ENCODE measurements at places on chromosomes 1 and 21.

- no peak for DNase-seq
Observed at GRCh38 chr1:63858153-63858552, 84.3 kb downstream of the ROR1 start.

DNA sequence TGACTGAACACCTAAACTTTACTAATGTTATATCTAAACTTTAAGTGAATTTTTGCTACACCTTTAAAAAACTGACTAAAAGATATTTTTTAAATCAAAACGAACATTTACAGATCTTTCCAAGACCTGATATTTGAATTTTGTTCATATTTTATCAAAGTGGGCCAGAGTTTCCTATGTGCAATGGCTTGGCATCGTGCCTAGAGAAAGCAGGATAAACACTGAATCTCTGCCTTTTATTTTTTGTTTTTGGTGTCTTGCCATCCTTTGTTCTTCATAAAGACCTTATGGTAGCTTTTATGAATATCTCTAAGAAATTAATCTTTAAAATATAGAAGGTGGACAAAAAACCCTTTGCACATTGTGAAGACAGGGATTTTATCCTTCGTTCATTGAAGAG lies 25.8 kb upstream of the VPS26C start:
- DNase-seq = no peak

DNA sequence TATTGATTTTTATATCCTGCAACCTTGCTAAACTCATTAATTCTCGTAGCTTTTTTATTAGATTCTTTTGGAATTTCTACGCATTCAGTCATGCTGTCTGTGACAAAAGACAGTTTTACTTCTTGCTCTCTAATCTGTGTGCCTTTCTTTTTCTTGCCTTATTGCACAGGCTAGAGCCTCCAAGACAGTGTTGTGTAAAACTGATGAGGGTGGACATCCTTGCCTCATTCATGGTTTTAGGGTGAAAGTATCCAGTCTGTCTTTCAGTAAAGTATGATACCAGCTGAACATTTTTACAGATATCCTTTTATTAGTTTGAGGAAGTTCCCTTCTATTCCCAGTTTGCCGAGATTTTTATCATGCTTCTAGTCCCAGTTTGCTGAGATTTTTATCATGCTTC lies 133.8 kb downstream of the HS2ST1 start:
- DNase-seq = no peak

DNA sequence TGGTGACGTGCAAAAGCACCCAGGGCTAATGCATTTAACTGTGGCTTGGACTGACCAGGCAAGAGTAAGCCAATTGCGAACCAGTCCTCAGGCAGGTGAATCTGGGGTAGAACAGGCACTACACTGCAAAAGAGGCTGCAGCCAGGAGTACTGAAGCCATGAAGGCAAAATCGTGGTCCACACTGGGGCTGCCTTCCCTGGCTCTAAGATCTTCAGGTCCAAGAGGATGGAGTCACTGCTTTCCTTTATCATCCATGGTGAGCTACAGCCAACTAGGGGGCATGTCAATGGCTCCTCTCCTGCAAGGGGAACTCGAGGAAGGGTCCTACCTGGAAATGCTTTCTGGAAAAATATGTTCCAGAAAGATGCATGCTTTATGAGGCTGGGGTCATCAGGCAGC lies 100.6 kb upstream of the AJAP1 start:
- no peak for DNase-seq

- DNase-seq = no peak
Observed at GRCh38 chr1:181640956-181641355, 157.6 kb downstream of the CACNA1E start.

- no peak for DNase-seq
Observed at GRCh38 chr1:21893046-21893805, 43.9 kb downstream of the HSPG2 start.

DNA sequence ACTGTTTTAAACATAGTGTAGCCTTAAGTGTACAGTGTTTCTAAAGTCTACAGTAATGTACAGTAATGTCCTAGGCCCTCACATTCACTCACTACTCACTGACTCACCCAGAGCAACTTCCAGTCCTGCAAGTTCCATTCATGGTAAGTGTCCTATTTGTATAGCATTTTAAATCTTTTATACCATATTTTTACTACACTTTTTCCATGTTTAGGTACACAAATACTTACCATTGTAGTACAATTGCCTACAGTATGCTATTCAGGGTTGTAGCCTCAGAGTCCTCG lies 3.6 kb upstream of the S100A10 start:
- no peak for DNase-seq

GRCh38 chr1:28104866-28105467 lies 16.6 kb upstream of the EYA3 start:
- no peak for DNase-seq

DNA sequence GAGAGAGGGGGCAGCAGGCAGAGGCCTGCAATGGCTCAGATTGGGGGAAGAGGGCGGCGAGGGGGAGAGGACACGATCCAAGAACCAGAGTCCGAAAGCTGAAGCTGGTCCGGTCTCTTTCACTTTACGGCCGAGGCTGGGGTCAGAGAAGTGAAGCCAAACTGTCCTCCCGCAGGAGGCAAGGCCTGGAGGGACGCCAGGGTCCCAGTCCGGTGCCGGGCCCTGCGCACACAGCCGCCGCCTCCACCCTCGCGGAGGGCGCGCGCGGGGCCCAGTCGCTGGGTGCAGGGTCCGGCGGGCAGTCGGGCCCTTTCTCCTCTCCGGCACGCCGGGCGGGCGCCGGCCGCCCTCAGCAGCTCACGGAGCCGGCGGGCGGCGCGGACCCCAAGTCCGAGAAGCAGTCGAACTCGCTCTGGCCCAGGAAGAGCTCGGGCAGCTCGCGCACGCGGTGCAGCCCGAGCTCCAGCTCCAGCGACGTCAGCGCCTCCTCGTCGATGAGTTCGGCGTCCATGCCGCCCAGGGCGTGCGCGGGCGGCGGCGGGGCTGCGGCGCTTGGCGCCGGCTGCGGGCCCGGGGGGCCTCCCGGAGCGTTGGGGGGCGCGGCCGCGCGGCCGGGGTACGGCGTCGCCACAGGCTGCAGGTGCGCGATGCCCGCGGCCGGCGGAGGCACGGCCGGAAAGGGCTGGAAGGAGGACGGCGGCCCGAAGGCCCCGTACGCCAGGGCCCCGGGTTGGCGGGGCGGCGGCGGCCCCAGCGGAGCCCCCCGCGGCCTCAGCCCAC lies 749 bp downstream of the CITED4 start:
- DNase-seq = no peak

- no peak for DNase-seq
Observed at GRCh38 chr1:87064986-87065385, 150.6 kb downstream of the HS2ST1 start.
